ENCODE measurements at places on chromosomes 1 and 21.

DNA sequence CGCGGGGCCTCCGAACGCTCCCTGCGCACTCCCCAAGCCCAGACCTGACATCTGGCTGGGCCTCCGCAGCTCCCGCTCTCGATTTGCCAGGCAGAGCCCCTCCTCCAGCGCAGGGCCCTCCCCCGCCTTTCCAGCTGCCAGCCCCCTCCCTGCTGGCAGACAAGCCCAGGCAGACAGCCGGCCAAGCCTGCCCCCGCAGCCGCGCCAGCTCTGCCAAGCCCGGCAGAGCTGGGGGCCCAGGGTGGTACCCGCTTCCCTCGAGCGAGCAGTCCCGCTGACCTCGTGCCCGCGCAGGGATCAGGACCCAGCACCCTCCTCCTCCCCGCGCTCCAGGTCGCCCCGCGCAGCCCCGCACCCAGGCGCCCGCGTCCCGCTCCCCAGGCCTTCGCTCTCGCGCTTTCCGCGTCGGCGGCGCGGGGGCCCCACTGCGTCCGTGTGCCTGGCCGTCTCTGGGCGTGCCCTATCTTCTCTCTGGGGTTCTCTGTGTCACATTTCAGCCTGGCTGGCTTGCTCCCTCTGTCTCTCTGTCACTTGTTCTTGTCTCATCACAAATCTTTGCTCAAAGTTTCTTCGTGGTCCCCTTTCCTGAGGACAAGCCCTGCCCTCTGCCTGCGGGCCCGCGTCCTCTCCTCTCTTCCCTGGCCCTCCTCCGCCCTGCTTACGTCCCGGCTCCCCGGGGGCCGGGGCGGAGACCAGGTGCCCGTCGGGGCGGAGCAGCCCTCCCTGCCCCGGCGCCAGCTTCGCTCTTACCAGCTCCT, 580 bp downstream of the INKA2 start:
- DNase-seq, result peak; percentile 50

GRCh38 chr1:202834771-202835547, 24.2 kb downstream of the PCAT6 start:
- DNase-seq, result no peak

- DNase-seq, result no peak
These were observed 144.1 kb downstream of the PCP4 start for GRCh38 chr21:40011371-40011770.

DNA sequence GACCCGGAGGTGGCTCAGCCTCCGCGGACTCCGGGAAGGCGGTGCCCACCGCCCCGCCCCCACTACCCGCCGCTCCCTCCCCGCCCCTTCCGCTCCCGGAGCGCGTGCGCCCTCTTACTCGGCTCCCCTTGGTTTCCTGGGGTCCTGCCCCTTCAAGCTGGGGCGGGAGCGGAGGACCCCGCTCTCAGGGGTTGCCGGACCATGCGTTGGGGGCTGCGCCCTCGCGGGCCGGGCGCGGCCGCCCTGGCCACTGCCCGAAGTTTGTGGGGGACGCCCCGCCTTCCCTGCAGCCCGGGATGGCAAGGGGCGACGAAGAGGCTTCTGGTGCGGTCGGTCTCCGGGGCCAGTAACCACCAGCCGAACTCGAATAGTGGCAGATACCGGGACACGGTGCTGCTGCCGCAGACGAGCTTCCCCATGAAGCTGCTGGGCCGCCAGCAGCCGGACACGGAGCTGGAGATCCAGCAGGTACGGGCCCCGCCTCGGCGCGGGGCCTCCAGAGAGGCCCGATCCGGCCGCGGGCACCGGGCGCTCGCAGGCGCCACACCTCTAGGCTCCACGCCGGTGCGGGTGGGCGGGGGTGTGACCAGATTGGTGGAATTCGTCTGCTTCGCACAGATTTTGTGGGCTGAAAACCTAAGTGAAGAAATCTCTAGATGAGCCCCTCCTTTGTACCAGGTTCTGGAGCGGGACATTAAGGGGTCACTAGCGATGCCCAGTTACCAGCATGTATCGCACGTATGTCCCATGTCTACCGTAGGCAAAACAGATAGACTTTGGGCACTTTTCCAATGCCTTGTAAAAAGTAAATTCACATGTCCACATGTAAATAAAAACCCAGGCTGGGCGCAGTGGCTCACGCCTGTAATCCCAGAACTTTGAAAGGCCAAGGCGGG, at the start of gene IARS2:
IARS2 (plus strand) TSS at position 117 of the 896 bp plus-strand sequence; CDS start at position 202, 85 bp downstream.
- DNase-seq, result peak; percentile 89

DNA sequence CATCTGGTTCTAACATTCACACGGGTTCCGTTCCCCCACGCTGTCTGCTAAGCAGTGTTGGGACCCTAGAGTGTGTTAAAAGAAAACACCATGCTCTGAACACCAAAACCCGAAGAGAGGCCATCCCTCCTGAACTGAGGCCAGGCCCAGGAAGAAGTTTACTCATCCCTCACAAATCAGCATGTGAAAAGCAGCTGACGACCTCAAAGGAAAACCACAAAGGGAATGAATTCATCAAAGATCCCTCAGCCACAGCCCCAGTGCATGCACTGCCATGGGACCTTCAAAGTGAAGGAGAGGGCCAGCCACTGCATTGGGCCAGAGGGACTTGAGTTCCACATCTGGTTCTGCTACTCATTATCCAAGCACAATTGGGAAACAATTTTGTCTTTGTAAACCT, 7.0 kb upstream of the PSEN2 start:
- peak; percentile 77 for DNase-seq

DNA sequence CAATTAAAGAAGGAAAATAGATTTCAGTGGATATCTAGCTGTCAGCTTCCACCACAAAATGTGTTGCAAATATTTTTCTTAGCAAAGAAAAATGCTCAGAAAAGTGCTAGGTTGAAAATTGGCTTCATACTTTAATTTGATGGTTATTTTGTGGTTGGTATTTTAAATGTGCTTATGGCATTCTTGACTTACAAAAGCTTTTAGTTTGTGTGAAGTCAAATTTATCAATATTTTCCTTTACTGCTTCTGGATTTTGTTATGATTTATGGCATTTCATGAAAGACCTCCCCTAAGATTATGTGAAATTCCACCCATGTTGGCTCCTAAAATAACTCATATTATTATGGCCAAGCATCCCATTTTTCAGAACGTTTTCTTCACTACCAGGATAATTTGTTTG, 51.5 kb downstream of the PSMG1 start:
- no peak for DNase-seq
